ENCODE measurements at places on chromosomes 7 and 10.

DNA sequence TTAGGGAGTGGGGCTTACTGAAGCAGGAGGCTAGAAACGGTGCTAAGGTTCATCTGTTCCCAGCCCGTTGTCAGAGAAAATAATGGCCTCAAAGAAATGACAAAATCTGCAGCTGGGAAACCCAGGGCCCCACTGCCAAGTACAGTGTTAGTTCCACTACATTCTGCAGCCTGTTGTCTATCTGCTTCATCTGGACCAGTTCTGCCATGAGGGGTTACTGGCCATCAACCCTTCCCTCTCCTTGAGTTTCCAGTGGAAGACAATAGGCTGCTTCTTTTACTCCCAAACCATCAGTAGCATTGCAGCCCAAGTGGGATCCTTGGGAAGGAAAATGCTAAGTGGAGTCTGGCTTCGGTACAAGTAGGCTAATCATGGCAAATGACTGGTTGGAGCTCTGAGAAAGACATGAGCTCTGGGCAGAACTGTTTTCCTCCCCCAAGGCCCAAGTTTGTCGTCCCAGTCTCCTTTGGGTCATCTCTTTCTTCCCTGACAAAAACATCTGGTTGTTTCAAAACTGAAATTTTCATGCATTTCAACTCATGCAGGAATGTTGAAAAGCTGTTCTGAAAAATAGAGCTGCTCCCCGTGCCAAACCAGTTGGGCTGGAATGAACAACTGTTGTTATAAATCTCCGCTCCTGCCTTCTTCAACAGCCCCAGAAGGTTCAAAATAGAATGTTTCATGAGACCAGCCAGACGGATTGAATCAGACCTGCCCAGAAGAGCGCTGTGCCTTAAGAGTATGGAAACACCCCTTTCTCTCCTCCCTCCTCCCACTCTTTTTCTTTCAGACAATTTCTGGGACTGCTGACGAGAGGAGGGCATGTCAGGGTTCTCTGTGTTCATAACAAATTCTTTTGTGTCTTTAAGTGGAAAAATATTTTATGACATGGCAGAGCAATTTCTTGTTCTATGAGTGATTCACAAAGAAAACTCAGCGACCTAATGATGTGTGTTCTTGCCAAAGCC is 116.6 kb downstream of the RAB18 start:
- no peak for DNase-seq

DNA sequence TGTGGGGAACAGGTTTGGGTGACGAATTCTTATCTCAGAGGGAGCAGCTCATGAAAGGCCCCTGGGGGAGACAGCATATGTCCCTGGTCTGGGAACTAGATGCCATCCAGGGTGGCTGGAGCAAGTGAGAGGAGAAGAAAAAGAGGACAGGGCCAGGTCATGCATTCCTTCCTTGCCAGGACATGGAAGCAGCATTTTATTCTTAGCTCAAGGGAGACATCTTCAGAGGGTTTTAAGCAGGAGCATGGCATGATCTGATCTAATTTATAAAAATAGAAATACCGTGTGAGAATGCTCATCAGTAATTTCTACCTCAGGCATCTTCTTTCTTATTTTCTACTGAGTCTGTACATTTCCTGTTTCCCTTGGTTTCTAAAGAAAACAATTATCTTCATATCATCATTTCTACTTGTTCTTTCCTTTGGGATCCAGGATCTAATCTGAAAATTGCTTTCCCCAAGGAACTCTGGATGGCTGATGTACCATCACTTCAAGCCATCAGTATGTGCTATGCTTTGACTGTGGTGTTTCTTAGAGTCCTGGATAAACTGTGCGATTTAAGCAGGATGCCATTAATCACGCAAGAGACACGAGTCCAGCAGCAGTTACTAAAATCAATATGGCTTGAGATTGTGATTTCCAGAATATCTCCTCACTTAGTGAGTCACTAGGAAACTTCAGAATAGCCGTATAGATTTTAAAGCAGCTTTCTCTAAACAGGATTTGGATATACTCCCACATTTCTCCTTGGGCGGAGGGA is 386.2 kb downstream of the GALNT17 start:
- no peak for DNase-seq

- no peak for DNase-seq
These were observed 43.8 kb upstream of the ZNF438 start for GRCh38 chr10:31075434-31075833.

DNA sequence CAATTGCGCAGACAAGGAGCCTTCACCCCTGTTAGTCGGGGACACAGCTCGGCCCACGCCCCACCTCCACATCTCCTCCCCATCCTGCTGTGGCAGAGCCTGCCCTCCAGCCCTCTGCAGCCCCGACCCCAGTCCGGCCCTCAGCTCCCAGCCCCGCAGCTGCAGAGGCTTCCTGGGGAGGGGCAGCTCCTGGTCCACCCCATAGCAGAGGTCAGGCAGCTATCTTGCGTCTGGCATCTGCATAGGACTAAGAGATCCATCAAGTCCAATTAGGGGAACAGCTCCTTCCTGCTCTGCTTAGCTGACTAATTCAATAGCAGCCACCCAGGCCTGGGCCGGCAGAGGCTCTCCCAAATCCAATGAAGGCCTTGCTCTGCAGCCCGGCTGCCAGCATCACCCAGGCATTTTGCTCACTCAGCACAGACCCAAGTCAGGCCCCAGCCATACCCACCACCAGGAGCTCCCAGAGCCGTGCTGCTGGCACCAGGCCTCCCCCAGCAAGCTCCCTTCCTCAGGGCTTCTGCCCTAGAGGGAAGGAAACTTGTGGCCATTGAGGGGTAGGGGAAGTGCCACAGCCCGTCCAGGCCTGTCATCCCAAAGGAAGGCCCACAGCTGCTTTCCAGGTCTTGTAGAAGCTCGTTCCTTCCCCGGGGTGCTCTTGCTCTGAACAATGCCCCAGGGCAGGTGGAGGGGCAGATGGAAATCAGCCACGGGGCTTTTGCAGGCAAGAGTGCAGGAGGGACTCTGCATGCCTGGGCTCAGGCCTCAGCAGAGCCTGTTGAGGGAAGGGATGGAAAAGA is 106.2 kb upstream of the RET start:
- DNase-seq = no peak

Measured in activated T-cell treated with anti-CD3 and anti-CD28 coated beads for 48 hours (primary cell).